ENCODE measurements at places on chromosomes 5 and 9. TPM values are rescaled to one million over a fixed set of nuclear protein-coding genes. Genes with fewer than 3 reads are reported as not detected.

GRCh38 chr9:92547356-92547755 lies 11.6 kb upstream of the ECM2 start:
- DNase-seq: no peak

DNA sequence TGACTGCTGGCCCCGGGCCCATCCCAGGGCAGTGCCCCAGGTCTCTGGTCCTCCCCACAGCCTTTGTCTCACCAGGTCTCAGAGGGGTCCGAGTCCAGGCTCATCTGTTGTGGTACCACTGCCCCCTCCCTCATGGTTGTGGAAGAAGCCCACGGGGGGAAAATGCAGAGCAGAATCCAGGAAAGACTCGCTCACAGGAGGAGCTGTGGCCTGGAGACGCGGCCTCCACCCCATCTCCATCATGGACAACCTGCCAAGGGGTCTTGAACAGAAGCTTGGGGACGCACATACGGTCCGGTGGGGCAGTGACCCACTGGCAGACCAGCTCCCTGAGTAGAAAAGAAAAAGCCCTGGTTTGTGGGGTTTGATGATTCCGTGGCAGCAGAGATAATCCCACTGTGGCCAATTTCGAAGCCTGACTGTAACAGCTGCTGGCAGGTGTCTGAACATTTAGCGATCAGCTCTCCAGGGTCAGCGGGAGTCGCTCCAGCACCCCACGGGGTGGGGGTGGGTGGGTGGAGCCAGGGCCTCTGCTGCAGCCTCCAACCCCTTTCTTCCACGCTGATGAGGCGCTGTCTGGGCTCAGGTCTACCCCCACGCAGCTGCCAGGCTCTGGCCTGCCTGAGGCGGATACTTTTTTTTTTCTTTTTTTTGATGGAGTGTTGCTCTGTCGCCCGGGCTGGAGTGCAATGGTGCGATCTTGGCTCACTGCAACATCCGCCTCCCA lies 1.9 kb upstream of the GRIN1 start:
- DNase-seq: no peak

DNA sequence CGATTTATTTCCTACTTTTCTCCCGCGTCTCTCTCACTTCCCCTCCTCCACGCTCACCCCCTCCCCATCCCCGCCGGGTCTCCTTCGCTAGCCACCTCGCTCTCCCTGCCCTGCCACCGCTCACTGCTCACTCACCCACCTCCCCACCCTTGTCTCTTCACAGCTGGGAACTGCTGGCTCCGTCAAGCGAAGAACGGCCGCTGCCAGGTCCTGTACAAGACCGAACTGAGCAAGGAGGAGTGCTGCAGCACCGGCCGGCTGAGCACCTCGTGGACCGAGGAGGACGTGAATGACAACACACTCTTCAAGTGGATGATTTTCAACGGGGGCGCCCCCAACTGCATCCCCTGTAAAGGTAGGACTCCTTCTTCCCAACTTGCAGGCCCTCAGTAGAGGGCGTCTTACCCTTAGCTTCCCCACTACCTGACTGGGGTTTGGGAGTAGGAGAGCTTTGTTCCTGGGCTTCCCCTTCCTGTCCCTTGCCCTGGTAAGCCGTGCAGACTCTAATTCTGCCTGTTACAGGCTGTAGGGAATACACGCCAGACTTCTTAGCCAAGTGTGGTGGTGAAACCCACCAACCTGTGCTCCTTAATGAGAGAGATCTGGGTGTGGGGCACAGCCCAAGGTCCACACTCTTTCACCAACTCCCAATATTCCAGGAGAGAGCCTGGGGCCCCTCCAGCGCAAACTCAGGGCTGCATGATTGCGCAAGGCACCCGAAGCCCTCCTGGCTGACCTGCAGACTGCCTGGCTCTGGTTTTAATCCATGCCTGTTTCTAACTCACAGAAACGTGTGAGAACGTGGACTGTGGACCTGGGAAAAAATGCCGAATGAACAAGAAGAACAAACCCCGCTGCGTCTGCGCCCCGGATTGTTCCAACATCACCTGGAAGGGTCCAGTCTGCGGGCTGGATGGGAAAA lies 2.5 kb downstream of the FST start:
- DNase-seq: peak; percentile 36

DNA sequence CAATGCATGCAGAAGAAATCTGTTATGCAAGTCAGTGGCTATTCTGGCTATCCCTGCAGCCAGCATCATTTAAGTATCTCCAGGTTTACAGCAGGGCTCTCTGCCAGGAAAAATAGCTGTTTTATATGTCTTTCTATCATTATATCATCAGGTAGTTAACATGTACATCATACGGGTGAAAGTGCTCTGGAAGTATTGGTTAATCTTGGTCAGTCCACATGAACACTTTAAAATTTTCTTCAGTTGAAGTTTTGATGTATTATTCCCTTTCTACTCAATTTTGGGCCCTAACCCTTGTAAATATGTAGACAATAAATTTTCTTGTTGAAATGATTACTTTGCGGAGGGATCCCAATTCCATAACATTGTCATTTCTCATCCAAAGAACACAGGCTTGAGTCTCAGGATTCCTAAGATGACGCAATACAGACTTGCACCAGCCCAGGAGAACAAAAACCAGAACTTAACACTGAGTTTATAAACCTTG lies 67.5 kb downstream of the SEMA6A start:
- no peak for DNase-seq

Gene MATR3
- total RNA-seq: 137 TPM

GRCh38 chr5:61969755-61970154 lies 336.3 kb upstream of the KIF2A start:
- DNase-seq: no peak

Gene HINT1
- total RNA-seq: 372 TPM

Gene GNA14
- not detected for total RNA-seq

- DNase-seq: peak; percentile 66
Measured at GRCh38 chr9:75087289-75087823, 599 bp downstream of the NMRK1 start.

Gene OR2V2
- not detected for total RNA-seq

- no peak for DNase-seq
Measured at GRCh38 chr5:149641000-149641576, 59.8 kb downstream of the ARHGEF37 start.

DNA sequence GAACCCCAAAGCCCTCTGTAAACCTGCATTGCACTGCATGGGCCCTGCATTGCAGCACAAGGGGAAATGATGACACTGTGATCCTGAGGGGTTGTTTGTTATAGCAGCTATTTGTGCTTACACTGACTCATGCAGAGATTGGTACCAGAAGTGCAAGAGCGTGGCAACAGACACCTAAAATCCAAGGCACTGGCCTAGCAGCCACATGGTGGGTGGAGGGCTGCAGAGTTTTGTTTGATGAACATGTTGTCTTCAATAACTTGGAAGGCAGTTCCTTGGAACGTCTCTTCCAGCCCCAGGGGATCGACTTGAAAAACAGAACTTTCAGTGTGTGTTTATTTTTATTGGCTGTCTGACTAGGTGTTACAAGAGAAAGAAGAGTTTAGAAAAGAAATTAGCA lies 14.5 kb downstream of the FCN2 start:
- no peak for DNase-seq

Gene S1PR3
- total RNA-seq: 0.91 TPM

All from activated naive CD4-positive, alpha-beta T cell treated with anti-CD3 and anti-CD28 coated beads for 36 hours (primary cell).